ENCODE measurements at places on chromosomes 5 and 9.

GRCh38 chr9:78775696-78776295, 478.9 kb downstream of the PSAT1 start:
- no peak for DNase-seq

DNA sequence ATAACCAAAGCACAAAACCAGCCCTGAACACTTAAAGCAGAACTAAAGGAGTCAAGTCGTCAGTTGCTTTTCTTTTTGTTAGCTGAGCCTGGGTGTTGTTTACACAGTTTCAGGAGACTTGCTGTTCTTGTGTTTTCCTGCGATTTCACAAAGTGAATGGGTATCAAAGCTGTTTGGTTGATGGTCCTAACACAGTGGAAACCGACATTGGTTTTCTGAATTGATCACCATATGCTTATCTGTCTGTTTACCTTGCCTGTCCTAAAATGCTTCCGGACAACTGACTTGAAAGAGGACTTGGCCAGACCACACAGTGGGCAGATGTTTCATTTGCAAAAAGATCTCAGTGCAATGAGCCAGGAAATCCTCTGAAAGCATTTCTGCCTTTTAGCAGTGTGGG, 676.4 kb downstream of the PRELID2 start:
- no peak for DNase-seq

GRCh38 chr5:171661143-171661542, 124.5 kb upstream of the SMIM23 start:
- no peak for DNase-seq

DNA sequence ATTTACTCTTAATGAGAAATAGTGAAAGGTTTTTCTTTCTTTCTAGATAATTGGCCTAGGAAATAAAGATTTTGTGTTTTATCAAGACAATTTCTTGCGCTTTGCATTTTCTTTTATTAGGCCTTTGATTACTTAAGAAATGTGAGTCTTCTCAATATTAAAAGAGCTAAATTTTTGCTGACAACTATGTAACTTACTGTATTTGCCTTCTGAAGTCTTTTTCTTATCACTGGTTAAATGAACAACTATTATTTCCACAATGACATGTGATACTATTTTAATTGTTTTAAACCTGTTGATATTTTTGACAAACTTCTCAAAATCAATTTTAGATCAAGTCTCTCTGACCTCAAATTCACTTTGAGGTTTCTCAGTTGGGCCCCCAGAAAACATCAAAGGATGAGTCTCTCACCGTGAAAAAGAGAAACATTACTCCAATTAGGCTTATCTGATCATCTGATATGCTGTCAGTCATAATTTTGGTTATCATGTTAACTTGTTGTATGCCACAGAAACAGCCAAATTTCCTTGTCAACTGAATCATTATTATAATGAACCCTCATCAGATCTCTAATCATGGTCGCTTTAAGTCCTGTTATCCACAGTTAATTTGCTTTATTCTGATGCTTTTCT, 48.8 kb downstream of the RAPGEF1 start:
- no peak for DNase-seq

GRCh38 chr5:95048628-95049027, 236.3 kb downstream of the MCTP1 start:
- DNase-seq: no peak

- DNase-seq: no peak
Observed at GRCh38 chr5:107469485-107470294, 201.0 kb downstream of the EFNA5 start.

DNA sequence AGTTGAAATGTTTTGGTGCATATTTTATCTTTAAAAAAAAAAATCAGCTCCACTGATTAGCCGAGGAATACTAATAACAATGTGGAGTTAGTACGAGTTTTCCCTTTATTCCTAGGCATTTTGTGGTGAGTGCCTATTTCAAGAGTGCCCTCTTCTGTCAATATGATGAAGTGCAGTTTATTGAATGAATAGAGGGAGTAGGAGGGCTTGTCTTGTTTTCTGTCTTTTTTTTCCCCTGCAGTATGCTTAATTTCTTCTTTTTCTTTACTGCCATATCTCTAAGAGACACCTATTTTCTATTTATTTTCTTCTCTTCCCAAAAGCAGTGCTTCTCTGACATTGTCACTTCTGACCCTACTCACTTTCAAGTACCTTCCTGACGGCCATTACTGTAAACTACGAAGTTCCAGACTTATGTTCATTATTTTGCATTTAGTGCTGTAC, 169.6 kb upstream of the PITX1 start:
- no peak for DNase-seq

GRCh38 chr9:135521608-135522095, 412 bp downstream of the LCN1 start:
- DNase-seq: peak; percentile 15

DNA sequence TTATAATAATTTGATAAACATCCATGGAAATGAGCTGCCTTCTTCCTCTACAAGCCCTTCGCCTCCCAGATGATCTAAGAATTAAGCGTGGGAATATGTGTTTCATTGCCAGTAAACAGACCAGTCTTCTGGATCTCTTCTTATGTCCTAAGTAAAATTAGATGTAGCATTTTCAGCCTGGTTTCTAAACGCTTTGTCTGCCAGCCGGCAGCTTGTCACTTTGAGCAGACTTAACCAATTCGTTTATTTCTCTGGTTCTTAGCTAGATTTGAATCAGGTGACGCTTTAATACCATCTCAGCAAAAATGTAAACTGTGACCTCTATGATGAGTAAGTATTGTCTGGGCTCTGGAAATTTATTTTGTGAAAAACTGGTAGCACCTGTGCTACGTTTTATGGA, 380.6 kb upstream of the NUDT12 start:
- DNase-seq: no peak

DNA sequence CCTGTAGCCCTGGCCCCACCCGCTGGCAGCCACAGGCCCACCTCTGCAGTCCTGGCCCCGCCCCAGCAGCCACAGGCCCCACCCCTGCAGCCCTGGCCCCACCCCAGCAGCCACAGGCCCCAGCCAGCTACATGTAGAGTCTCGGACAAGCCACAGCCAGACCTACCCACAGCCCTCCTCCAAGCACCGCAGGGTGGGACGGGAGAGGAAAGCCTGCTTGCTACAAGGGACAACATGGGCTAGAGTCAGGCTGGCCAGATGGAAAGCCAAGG, 49.5 kb upstream of the SARDH start:
- no peak for DNase-seq

- DNase-seq: no peak
Observed at GRCh38 chr9:37636511-37637448, 14.0 kb upstream of the FRMPD1 start.

GRCh38 chr9:110891760-110892159, 146.5 kb downstream of the LPAR1 start:
- DNase-seq: no peak

GRCh38 chr5:95018511-95018910, 266.4 kb downstream of the MCTP1 start:
- no peak for DNase-seq

GRCh38 chr5:63878788-63879187, 83.5 kb downstream of the HTR1A start:
- no peak for DNase-seq

- DNase-seq: no peak
Observed at GRCh38 chr5:145738227-145738626, 96.9 kb downstream of the PRELID2 start.

DNA sequence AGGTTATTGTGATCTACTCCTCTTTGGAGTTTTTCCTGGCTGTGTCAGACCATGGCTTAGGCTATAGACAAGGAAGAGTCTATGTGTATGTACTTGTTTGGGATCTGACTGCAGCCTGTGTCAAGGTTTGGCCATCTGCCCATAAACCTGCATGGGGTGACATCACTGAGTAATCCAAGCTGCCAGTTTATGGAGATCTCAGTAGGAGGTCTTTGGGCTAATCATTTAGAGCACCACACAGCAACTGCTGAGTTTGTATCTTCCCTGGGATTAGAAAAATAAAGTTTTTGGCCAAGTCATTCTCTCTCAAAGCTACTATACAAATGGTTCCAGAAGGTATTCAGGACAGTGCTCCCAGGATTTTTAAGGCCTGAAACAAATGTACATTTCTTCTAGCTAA, 65.5 kb upstream of the HSPB3 start:
- no peak for DNase-seq

DNA sequence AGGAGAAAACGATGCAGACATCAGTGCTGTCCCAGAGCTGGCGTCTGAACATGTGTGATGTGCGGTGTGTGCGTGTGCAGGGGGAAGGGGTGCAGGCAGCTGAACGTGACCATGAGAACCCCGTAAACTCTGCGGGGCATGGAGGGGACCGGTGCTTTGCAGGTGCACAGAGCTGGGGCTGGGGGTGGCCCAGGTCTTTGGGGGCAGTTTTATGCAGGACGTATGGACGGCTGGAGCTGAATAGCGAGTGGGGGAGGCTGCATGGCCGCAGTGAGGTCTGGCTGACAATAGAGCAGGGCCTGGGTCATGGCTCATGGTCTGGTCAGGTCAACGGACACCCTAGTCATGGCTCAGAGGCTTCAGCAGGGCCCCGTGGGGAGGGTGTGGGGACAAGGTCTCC, 3.3 kb upstream of the EXOC3 start:
- no peak for DNase-seq

GRCh38 chr9:83334320-83334719, 203.9 kb downstream of the FRMD3 start:
- DNase-seq: peak; percentile 85

GRCh38 chr5:121987685-121988073, 25.9 kb downstream of the SRFBP1 start:
- DNase-seq: no peak

DNA sequence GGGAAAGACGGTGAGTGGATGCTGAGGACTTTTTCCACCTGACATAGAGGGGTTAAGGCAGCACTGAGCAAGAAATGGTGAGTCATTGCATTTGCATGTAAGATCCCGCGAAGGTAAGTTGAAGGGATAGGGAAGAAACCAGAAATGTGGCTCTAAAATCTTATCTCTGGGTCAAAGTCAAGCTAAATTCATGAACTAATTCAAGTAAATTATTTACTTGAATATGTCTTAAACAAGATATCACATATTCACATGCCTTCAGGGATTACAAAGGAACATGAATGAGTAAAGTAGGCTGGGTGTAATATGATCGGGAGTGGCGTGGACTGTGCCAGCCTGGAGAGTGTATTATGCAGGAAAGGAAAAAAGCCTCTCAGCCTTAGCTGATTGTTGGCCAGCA, 74.4 kb upstream of the EQTN start:
- no peak for DNase-seq

- DNase-seq: no peak
Observed at GRCh38 chr9:81377320-81377719, 312.0 kb downstream of the TLE1 start.

- DNase-seq: no peak
Observed at GRCh38 chr5:94432499-94432898, 185.9 kb downstream of the KIAA0825 start.

GRCh38 chr9:20189871-20190270, 401.0 kb upstream of the SLC24A2 start:
- DNase-seq: no peak

- no peak for DNase-seq
Observed at GRCh38 chr9:35771943-35772342, 17.9 kb upstream of the MSMP start.

DNA sequence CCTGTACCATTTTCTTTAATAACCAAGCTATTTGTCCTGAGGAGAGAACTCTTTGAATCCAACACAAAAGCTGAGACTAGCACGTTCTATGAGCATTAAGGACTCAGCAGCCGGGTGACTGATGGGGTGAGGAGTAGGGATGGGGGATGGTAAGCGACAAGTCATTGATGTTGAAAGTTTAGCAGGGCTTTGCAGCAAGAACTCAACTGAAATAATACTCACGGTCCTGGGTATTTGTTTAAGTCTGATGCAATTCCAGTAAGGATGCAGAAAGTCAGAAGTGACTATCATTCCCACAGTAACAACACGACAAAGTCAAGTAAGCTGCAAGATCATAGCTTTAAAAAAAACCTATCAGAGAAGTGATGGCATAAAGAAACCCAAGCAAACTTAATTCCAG, 131.1 kb downstream of the ACTL7B start:
- no peak for DNase-seq

- DNase-seq: no peak
Observed at GRCh38 chr9:77018058-77018968, 1.1 kb upstream of the FOXB2 start.

GRCh38 chr5:143354025-143354424, 49.5 kb downstream of the NR3C1 start:
- DNase-seq: no peak

DNA sequence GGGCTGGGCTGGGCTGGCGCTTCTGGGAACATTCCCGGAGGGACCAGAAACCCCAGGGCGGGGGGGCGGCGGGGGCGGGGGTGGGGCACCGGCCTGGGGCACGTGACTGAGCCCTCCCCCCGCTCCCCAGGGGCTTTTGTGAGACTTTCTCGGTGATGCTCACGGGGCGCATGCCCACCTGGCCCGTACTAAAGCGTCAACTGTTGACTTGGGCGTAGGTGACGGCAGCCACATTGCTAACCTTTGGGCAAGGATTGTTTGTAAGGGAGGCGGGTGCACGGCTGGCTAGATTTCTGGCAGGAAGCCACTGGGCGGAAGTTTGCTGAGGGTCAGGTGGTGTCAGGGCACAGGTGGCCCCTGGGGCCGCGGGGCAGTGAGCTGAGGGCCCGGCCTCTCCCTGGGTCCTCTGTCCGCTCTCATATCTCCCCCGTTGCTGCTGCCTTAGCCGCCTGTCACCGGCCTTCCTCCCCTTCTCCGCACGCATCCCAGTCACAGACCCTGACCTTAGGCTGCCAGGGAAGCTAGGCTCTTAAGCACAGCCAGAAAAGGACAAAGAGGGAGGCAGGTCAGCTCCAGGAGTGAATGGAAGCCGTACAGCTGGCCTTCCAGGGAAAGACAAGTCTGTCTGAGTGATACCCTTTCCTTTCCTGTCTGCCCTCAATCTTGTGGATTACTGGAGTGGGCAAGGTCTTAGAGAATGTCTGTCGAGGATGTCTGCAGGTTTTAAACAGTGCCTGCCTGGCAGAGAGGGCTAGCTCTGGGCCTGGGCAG, 812 bp downstream of the CACFD1 start:
- no peak for DNase-seq

GRCh38 chr5:32261198-32261597, 51.5 kb downstream of the MTMR12 start:
- no peak for DNase-seq

DNA sequence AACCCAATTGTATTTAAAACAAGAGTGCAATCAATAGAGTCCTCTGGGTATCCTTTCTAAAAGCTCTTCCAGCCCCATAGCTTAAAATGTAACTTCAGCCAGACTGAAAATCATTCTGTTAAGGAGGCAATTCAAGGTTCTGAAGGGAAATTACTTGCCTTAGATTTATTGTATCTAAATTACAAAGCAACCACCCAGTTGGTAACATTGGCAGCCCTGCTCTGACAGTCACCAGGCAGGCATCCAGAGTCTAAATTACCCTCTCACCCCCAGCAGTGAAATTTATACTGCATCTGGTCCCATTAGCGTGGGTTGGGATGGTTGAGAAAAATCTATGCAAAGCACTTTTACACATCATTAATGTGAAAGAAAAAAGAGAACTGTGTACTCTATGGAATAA, 514.7 kb downstream of the MTRR start:
- no peak for DNase-seq

- no peak for DNase-seq
Observed at GRCh38 chr9:73234008-73234360, 82.3 kb downstream of the ANXA1 start.

GRCh38 chr9:137127301-137128157, 11.4 kb upstream of the GRIN1 start:
- DNase-seq: no peak

- DNase-seq: no peak
Observed at GRCh38 chr5:56322592-56322991, 89.5 kb upstream of the ANKRD55 start.

GRCh38 chr5:56986626-56986947, 34.7 kb upstream of the MIER3 start:
- no peak for DNase-seq
